CD4-positive, alpha-beta T cell (primary cell): ENCODE measurements at places on chromosomes 6 and 20.

- DNase-seq, result no peak
Measured at GRCh38 chr20:63162206-63162795, 53.6 kb downstream of the YTHDF1 start.

DNA sequence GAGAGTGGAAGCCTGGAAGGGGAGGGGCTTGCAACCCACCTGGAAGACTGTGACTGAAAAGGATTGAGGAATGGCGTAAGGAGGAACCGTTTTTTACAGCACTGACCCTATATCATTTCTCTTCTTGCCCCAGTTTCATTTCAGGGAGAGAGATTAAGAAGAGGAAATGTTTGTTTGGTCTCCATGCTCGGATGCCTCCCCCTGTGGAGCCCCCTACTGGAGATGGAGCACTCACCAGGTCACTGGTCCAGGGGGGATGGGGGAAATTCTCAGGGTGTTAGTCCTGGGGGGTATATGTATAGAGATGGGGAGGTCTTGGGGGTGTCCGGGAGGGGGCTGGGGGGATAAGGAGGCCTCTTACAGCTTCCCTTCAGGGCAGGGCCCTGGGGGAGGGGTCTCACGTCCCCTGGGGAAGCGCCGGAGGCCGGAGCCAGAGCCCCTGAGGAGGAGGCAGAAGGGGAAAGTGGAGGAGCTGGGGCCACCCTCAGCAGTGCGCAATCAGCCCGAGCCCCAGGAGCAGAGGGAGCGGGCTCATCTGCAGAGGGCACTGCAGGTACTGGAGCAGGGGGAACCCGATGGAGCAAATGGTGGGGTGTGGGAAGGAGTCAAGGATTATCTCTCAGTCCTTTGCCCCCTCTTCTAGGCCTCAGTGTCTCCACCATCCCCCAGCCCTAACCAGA lies 3.2 kb downstream of the CUTA start:
- peak; percentile 63 for DNase-seq

- DNase-seq, result no peak
Measured at GRCh38 chr20:4427940-4428586, 293.6 kb upstream of the PRND start.

DNA sequence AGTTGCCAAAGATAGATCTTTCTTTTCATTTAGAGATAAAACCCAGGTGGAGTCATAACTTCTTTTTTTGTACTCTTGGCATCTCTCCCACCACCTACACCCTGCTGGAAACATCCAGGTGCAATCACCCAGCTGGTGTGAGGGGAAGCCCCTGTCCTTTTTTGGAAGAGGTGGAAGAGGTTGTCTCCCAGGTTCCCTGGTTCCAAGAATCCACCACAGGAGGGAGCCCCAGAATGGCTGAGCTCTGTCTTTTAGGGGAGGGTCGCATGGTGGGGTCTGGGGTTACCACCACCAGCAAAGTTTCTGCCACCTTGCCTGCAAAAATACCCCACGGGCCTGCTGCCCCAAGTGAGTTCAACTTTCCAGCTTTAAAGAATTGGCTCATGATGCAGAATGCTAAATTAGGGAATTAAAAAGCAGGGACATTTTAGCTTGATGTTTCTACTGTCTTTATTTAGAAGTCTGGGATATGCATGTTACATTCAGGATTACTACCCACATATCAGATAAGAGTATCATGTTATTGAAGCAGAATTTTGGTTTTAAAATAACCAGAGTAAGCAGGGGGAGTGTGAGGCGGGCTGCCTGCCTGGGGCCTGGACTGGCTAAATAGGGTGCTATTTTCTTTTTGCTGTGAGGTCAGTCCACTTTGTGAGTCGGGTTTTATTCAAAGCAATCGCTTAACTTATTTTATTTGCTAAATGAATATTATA lies 11.0 kb downstream of the SMOC2 start:
- no peak for DNase-seq

GRCh38 chr6:158014505-158015187 lies 33.0 kb downstream of the SYNJ2 start:
- no peak for DNase-seq

DNA sequence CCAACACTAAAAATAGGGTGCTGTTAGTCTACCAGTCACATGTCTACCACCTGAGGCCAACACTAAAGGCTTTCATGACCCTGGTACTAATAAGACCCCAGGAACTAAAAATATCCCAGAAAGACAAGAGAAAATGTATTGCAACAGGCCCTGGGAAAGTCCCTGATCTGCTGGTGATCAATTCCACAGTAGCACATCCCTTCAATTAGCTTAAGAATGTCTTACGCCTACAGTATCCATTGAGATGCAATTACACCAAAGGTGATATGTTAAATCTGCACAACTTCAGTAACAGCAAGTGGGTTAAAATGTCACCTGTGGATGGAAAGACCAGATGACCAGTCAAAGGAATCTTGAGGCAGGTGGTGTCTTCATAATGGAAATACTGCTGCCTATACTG lies 3.1 kb downstream of the SEMG1 start:
- no peak for DNase-seq

- DNase-seq, result no peak
Measured at GRCh38 chr6:127561660-127562059, 15.3 kb upstream of the C6orf58 start.

DNA sequence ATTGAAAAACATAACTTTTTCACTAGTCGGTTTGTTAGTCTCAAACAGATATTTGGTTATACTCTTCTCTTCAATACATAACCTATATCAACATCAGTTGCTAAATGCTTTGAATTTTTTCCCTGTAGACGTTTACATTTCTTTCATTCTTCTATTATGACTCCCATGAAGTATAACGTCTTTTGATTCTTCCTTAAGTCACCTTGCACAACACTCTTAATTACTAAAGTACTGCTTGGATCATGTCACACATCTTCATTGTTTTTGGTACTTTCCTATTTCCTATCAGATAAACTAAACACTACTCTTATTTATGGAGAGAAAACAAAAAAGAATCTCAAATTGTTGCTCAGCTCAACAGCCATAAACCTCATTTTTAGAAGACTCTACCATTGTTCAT lies 23.0 kb upstream of the BMP5 start:
- no peak for DNase-seq

- DNase-seq, result no peak
Measured at GRCh38 chr6:4907602-4908001, 96.2 kb downstream of the RPP40 start.

DNA sequence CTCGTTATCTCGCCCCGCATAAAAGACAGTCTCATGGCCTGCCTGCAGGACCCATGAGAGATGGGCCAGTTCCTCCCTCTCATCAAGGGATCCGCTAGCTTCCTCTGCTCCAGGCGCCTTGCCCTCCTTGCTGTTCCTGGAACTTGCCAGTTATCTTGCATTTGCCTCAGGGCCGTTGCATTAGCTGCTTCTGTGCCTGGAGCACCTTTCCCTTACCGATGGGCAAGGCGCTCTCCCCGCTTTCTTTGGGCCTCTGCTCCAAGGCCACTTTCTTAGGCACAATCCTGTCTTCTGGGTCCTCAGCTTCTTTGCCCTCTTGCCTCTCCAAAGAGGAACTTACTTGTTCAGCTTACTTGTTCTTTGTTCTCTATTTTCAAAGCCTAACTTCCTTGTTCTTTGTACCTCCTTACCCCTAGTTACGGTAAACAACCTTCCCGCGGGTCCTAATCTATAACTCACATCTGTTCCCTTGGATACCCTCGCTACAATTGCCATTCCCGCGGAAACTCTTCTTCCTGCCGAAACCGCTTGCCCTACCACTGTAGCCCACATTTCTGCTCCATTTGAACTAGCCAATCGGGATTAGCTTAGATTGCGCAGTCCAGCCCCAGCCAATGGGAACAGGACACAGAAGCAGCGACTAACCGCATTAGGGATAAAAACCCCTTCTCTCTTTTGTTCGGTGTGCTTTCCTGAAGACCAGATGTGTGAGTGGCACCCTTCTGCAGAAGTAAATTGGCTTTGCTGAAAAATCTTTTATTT lies 887 bp upstream of the NSFL1C start:
- DNase-seq, result no peak

DNA sequence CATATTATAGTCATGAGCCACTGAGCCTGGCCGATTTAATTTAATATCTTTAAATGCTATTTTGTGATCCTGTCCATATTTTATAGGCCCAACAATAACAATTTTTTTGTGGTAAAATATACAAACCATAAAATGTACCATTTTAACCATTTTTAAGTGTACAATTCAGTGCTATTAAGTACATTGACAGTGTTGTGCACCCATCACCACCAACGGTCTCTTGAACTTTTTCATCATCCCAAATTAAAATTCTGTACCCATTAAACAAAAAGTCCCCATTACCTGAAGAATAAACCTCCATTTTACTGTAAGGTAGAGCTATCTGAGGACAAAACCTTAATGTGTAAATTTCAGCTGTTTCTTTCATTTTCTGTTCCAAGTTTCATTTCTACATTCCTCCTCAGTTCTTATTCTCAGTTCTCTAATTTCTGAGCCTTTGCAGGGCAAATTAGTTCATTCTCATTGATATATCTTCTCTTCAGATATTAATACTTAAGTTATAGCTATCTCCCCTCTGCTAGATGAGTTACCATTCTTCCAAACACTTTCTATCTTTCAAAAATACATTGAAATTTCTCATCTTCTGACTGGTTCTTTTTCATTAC lies 10.3 kb downstream of the MTO1 start:
- DNase-seq, result no peak

- no peak for DNase-seq
Measured at GRCh38 chr20:37734228-37734985, 40.6 kb downstream of the CTNNBL1 start.
